ENCODE measurements at places on chromosomes 4 and X.

DNA sequence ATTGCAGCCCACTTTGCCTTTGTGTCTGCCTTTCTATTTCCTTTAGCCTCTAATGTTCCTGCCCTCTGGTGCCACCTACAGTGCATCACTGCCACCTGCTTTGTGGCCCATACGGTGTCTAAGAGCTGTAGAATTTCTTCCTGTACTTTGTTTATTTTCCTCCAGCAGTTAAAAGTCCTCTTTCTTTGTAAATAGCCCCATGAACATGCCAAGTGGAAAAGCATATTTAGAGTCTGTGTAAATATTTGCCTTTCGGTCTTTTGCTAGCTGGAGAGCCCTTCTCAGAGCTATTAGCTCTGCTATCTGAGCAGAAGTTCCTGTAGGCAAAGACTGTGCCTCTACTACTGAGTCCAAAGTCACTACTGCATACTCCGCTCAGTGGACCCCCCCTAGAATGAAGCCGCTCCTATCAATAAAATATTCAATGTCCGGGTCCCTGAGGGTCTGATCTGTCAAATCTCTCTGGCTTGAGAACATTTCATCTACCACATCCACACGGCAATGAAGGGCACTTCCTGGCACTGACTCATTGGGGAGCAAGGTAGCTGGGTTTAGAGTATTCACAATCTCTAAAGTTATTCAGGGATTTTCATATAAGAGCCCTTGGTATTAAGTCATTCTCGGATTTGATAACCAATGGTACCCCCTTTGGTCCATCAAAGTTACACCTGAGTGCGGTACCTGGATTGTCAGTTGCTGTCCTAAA lies 36.3 kb downstream of the SULT1E1 start:
- DNase-seq, result no peak

- DNase-seq, result no peak
Observed at GRCh38 chr4:77617203-77617602, 11.6 kb downstream of the CXCL13 start.

- DNase-seq, result no peak
Observed at GRCh38 chr4:141046255-141046654, 87.0 kb downstream of the RNF150 start.

DNA sequence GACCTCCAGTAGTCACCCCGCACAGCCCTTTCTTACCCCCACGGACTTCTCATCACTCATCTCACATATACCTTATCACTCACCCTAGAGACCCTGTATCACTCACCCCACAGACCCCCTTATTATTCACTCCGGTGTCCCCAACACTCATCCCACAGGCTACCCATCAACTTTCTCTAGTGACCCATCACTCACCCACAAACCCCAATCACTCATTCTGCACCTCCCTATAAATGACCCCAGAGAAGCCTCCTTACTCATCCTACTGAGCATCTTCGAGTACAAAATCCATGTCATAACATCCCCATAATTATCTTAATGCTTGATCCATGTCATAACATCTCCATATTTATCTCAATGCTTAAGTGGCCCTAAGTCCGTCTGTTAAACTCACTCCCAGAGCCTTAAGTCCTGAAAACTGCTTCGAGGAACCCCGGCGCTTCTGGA lies 934 bp downstream of the ZNF41 start:
- no peak for DNase-seq

GRCh38 chr4:125041372-125041930 lies 273.3 kb upstream of the FAT4 start:
- no peak for DNase-seq

GRCh38 chr4:41148292-41148691 lies 66.0 kb downstream of the APBB2 start:
- no peak for DNase-seq

GRCh38 chr4:76373919-76374552 lies 46.9 kb downstream of the CCDC158 start:
- DNase-seq, result no peak

DNA sequence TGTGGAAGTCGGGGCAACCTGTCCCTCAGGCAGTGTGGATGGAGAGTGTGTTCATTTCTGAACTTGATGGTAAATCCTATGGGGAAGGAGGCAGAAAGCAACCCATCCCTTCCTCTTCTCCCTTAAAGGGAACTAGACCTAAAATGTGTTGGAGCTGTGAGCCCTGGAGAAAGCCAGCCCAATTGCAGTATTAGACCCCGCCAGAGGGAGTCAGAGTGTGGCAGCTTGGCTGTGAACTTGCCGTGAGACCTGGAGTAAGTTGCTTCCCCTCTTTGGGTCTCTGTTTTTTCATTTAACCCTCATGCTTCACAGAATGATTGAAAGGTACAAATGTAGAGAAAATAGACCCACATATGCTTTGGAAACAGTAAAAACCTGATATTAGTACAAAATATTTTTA lies 108.7 kb upstream of the PAK3 start:
- no peak for DNase-seq

- DNase-seq, result no peak
Observed at GRCh38 chrX:18661273-18661672, 10.6 kb downstream of the RS1 start.

GRCh38 chrX:100710816-100711215 lies 21.1 kb downstream of the SYTL4 start:
- DNase-seq, result no peak

- DNase-seq, result no peak
Observed at GRCh38 chr4:41443340-41444079, 94.4 kb upstream of the LIMCH1 start.

GRCh38 chrX:106730401-106730800 lies 3.9 kb downstream of the RNF128 start:
- no peak for DNase-seq

GRCh38 chr4:1880332-1880731 lies 9.1 kb downstream of the NSD2 start:
- DNase-seq, result no peak

- DNase-seq, result no peak
Observed at GRCh38 chr4:71828470-71828869, 44.6 kb upstream of the GC start.

GRCh38 chrX:72142094-72142793 lies 10.5 kb upstream of the RTL5 start:
- DNase-seq, result no peak

GRCh38 chr4:143768007-143768591 lies 67.6 kb upstream of the FREM3 start:
- DNase-seq, result no peak

DNA sequence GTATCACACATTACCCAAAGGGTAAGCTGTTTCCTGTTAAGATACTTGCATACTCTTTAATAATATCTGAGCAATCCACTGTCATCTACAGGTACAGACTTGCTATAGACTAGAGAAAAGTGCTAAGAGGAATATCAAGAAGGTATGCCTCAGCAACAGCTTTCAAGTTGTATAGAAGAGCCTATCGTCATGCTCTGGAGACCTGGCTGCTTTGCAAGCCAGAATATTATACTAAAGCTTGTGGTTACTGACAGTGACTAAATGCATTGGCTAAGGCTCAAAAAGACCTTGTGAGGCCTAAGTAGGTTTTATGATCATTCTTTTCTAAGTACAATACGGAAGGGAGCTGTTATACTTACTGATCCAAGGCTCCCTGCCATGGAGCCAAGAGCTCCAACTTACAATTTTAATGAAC lies 11.3 kb downstream of the LAMP2 start:
- DNase-seq, result no peak

GRCh38 chrX:39653691-39654090 lies 444.1 kb downstream of the BCOR start:
- DNase-seq, result no peak

DNA sequence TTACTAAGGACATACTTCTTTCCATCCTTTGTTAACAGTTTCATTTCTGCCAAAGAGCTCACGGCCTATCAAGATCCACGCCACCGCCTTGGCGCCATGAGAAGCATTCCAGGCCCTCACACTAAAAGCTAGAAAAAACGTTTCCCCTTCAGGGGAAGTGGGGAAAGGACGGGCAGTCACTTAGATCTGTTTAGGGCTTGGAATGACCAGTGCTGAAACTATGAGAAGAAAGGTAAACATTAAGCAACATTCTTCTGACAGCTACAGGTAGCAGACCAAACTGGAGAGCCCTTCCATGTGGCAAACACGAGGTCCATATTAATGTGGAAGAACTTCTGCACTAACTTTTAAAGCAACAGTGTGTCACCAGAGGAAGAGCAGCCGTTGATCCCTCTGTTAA lies 146.7 kb downstream of the SH3KBP1 start:
- no peak for DNase-seq

DNA sequence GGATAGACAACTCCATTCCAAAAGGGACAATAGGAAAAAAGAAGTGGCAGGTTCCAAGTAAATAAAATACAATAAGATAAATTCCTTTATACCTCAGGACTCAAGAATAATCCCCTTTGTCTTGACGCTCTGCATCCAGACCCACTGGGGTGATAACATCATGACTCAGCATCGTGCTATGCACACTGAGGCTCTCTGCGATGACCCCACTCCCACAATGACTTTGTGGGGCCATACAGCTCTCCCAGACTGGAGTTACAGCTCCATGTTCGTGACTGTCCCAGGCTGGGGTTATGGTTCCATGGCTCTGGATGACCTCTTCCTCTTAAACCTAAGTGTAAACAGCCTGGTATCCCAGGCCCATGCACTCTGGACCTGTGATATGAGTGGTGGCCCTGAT lies 254.5 kb upstream of the ADGRL3 start:
- DNase-seq, result no peak

GRCh38 chr4:71635139-71635748 lies 148.6 kb downstream of the GC start:
- DNase-seq, result no peak

- DNase-seq, result no peak
Observed at GRCh38 chr4:5124876-5125275, 73.6 kb downstream of the STK32B start.

DNA sequence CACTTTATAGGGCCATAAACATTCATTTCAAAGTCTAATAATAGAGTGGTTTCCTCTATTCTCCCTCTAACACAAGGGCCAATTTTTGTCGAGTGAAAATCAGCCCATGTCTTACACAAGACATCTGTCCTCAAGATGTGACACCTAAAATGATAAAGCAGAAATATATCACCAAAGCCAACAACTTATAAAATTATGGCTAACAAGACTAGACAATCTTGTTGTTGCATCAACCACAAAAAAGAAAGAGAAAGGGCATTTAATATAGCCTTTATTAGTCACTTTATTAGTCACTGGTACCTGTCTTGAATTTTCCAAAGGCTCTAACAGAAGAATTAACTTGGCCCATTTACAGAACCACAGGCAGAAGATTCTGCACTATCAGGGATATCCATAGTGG lies 161.6 kb downstream of the SMIM20 start:
- DNase-seq, result no peak

DNA sequence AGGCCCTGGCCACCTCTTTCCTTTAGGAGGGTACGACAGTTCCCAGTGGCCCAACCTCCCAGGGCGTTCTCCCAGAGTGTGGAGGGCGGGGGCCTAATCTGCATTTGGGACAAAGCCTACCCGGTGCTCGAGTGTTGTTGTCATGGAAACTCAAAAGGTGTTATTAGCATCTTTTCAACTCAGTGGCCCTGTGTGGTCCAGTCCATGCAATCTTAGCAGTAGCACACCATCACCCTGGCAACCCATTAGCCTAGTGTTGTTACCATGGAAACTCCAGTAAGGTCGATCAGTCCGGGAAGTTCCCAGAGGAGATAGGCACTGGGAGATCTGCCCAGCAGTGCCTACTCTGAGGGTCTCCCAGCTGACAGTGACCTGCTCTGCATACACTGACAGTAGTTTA lies 20.2 kb downstream of the APLN start:
- no peak for DNase-seq

GRCh38 chr4:188037003-188037713 lies 41.6 kb downstream of the ZFP42 start:
- no peak for DNase-seq

GRCh38 chr4:3427134-3427476 lies 14.7 kb upstream of the HGFAC start:
- no peak for DNase-seq

All from stimulated activated CD8-positive, alpha-beta memory T cell treated with anti-CD3 and anti-CD28 coated beads, Interleukin-4, amount 100 ng/mL, for 1 hour (primary cell).